ENCODE measurements at places on chromosomes 1 and 21.
A peak's percentile ranks its signal among the peaks of the same experiment; 100 is the strongest.

- DNase-seq = no peak
These were observed 301.4 kb upstream of the ADAMTS5 start for GRCh38 chr21:27268290-27268689.

DNA sequence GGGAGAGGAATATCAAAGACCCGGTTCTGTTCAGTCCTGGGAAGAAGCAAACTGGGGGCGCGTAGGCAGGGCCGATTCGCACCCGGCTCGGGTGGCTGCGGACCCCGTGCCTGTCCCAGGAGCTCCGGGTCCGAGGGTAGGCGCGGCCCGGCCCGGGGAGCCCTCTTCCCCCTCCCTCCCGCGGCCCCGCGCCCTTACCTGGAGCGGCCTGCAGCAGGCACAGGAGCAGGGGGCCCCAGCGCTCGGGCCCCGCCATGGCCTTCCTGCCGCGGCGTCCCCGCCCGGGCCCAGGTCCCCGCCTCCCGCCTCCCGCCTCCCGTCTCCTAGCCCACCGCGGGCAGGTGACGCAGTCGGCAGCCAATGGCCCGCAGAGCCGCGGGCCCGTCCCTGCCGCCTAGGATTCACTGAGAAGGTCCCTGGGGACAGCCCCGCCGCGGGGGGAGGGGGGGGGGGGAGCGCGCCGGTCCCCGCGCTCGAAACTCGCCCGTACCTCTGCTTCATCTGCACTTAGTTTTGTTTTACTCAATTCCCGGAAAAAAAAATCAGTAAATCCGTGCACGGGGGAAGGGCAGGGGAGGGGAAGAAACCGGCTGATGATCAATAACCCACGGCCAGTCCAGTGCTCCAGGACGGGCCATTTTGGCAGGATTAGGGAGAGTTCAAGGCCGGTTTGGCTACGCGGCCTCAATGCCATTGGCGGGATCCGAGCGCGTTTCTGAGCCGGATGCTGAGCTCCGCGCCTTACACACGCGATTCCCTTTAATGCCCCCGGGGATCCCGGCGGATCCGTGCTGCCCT is at the start of gene IFNLR1:
Gene IFNLR1, minus strand, starts transcription at position 297 of the 798 bp plus-strand sequence. Its CDS starts 41 bp downstream, at position 256.
- DNase-seq = peak; percentile 55

GRCh38 chr1:240800291-240800690 is 188.3 kb upstream of the GREM2 start:
- no peak for DNase-seq

DNA sequence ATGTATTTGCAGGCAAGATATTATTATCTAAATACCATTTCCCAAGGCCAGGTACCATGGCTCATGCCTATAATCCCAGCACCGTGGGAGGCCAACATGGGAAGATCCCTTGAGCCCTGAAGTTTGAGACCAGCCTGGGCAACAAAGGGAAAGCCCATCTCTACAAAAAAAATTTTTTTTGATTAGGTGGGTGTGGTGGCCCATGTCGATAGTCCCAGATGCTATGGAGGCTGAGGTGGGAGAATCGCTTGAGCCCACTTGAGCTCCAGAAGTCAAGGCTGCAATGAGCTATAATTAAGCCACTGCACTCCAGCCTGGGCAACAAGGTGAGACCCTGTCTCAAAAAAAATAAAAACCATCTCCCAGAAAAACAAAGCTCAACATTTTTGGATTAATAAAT is 2.2 kb downstream of the STMN1 start:
- DNase-seq = no peak

DNA sequence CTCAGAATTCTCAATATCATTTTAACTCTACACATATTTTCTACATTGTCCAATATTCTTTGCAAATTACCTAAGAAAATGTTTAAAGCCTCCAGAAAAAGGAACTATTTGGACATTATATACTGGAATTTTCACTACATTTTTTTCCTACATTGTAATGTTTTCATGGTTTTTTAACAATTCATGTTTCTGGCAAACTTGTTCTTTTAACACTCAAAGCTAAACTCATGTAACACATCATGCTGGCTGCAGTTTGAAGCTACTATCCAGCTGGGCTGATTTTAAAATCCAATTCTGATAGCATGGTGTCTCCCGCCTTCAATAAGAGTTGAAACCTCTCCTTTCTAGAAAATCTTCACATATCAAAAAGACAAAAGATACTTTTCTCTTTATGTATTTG is 52.0 kb downstream of the TGFBR3 start:
- DNase-seq = no peak

DNA sequence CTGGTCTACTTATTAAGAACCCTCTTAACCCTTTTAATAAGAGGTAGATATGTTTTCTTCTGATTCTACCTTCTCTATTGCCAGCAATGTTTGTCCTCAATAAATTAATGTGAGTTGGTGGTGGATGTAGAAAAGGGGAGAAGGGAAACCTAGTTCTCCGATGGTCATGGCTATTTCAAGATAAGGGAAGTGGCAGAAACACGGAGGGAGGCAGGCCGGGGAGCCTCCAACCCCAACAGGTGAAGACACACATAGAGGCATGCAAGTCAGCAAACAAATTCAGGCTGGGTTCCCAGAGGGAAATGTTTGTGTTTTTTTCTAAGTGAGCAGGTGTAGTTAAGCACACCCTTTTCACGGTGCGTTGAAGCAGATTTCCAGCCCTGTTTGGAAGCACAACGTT is 31.0 kb upstream of the CLDN14 start:
- DNase-seq = no peak

GRCh38 chr1:151036356-151036755 is at the start of gene BNIPL:
Gene BNIPL, plus strand, starts transcription at chr1:151036586. Its CDS starts 140 bp downstream, at chr1:151036726.
- no peak for DNase-seq

GRCh38 chr1:97571760-97572159 is 349.1 kb downstream of the DPYD start:
- DNase-seq = no peak

- DNase-seq = peak; percentile 61
These were observed 2.5 kb upstream of the METTL25B start for GRCh38 chr1:156725683-156726280.

- no peak for DNase-seq
These were observed 1366.0 kb downstream of the NCAM2 start for GRCh38 chr21:22364163-22364562.

DNA sequence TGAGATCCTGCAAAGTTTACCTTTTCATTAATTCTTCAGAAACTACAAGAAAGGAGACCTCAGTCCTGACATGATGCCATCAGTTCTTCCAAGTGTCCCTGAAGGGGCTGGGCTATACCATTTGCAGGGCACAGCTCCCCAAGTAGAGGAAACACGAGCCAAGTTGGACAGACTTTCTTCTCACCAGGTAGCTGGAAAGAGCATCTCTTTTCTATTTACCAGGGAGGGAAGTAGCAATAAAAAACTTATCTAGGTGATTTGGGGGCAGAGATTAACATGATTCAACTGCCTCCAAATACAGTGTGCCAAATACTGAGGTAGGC is 103.9 kb upstream of the KCND3 start:
- DNase-seq = no peak

GRCh38 chr1:228373681-228374571 is 32.7 kb downstream of the TRIM11 start:
- no peak for DNase-seq

- DNase-seq = no peak
These were observed 39.1 kb upstream of the NHLH2 start for GRCh38 chr1:115879977-115880376.

GRCh38 chr1:185562461-185563359 is 171.5 kb upstream of the HMCN1 start:
- no peak for DNase-seq

DNA sequence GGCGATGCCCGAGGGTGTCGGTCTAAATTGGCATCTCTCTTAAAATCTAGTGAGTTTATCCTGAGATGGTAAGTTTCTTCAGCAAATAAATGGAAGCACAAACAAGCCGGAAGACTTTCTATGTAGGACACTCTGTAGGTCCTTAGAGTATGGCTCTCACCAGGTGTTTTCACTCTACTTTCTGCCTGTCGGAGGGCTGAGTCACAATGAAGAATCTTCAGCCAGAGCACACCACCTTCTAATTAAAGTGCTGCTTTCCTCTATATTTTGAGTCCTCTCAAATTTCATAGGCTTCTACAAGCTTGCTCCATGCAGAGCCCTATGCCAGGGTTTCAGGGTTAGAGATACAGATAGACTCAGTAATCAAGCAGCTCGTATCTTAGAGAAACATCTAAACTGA is 27.1 kb downstream of the KCNK1 start:
- no peak for DNase-seq

DNA sequence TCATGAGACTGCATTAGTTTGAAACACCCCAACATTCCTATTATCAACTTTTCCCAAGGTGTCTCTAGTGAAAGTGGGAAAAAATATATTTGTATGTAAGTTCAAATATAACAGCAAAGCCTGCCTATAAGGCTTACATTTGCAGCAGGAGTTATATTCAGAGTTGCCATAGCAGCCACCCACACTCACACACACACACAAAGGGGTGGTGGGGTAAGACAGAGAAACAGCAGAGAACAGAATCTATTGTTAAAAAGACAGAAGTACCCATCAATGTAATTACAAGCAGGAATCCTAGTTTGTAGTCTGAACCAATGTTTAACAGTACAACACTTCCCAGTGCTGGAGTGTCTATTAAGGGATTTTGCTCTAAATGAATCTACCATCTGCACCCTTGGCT is 55.0 kb downstream of the PLPPR5 start:
- no peak for DNase-seq

- DNase-seq = no peak
These were observed 43.0 kb upstream of the RAB3GAP2 start for GRCh38 chr1:220315070-220315839.

DNA sequence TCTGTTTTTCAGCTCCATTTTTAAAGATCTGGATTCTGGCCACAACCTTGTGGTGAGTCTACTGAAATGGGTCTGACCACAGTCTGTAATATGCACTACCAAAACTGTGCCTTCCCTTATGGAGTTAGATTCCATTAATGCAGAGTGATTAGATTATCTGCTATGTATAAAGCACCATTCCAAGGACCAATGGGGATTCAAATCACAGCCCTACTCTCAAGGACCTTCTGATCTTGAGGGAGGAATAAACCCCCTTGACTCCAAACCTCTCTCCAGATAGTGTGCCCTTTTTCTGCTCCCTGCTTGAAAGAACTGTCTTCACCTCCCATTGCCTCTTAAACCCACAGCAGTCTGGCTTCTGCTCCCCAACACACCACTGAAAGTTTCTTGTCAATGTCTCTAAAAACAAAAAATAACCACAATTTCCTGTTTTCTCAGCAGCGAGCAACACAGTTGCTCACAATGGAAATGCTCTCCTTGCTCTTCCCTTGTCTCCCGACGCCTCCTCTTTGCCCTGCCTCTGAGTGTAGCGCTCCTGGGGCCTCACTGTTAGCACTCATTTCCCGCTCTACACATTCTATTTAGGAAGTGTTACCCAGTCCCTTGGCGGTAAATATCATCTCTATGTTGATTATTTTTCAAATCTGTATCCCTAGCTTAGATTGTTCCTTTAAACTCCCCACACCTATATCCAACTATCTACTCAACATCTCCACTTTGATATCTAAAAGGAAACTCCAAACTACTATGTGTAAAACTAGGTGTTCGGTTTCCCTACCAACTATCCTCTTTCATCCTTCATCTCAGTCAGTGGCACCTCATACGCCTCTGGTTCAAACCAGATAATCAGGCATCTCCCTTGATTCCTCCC is 13.6 kb downstream of the PCNX2 start:
- DNase-seq = no peak

- DNase-seq = no peak
These were observed 1.9 kb downstream of the TTF2 start for GRCh38 chr1:117061986-117062415.

GRCh38 chr1:231800108-231800507 is 173.5 kb downstream of the DISC1 start:
- DNase-seq = no peak

- DNase-seq = no peak
These were observed 29.9 kb downstream of the MPZL1 start for GRCh38 chr1:167751676-167752075.

DNA sequence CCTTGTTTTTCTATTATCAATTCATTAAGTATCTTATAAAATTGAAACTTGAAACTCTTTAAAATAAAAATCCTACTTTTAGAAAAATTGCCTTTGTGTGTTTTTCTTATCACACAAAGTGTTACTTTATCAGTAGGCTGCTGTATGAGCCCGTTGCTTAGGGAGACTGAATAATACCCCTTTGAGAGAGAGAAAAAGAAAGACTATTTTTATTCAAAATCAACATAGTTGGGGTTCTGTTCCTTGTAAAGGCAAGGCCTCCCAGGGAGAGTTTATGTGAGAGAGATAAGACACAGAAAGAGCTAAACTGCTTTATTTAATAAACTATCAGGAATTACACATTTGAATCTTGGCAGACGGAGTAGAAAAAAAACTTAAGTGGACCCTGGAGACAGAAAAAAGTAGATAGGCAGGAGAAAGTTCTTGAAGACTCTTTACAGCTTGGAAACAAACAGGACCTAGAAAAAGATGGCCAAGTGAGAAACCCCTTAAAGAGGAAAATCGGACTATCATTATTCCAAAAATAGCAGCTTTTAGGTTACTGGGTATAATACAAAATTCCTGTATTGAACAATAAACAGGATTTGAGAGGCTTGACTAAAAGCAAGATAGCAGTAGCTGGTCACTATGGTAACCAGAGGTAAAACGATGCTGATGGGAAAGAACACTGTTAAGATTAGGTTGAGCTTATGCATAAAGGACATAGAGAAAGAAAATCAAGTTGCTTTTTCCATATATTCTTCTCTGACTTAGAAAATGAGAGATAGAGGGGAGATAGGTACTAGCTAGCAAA is 170.9 kb downstream of the LRRC7 start:
- DNase-seq = no peak

DNA sequence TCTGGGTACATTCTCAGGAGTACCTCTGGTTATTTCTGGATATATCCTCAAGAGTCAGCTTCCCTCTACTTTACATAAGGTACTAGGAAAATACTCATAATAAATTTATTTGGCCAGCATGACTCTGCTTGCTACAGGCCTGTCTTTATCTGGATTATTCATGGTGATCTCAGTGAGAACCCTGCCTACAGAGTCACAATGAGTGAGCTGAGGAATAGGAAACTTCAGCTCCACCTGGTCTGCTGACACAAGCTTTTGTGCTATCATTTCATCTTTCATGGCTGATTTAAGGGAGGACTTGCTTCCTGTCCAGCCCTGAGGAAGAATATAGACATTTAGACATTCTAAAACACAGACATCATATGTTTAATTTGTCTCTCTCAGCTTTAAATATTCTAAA is 19.5 kb upstream of the SUCO start:
- DNase-seq = no peak

DNA sequence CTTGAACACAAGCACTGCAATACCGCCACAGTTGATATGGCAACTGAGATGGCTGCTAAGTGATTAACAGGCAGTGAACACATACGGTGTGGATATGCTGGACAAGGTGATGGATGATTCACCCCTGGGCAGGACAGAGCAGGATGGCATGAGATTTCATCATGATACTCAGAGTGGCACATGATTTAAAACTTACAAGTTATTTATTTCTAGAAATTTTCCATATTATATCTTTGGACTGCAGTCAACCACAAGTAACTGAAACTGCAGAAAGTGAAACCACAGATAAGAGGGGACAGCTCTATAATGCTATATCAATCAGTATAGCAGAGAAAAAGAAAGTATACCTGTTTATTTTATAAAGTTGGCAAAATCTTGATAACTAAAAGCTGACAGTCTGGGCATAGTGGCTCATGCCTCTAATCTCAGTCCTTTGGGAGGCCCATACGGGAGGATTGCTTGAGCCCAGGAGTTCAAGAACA is 47.9 kb downstream of the PHACTR4 start:
- DNase-seq = no peak

Data from stimulated activated CD4-positive, alpha-beta T cell treated with anti-CD3 and anti-CD28 coated beads, TNF-alpha, amount 100 ng/mL, for 4 hours (primary cell).